ENCODE measurements at places on chromosomes 5 and 9.

DNA sequence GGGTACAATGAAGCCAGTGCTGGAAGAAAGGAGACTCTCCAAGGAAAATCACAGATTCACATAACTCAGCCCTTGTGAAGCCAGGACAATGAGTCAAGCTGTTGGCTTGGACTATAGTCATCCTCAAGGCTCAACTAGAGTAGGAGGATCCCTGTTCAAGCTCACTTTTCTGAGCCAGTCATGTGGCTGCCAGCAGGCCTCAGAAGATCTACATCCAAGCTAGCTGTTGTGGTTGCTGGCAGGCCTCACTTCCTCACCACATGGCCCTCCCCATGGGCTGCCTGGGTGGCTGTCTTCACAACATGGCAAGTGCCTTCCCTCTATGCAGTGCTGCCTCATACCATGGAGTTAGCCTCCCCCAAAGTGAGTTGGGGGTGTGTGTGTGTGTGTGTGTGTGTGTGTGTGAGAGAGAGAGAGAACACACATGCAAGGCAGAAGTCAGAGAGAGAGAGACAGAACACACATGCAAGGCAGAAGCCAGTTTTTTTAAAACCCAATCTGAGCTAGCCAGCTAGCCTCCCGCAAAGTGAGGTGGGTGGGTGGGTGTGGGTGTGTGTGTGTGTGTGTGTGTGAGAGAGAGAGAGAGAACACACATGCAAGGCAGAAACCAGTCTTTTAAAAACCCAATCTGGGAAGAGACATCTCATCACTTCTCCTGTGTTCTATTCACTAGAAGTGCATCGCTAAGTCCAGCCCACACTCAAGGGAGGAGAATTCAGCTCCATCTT is 17.1 kb downstream of the SCAI start:
- peak; percentile 49 for DNase-seq

DNA sequence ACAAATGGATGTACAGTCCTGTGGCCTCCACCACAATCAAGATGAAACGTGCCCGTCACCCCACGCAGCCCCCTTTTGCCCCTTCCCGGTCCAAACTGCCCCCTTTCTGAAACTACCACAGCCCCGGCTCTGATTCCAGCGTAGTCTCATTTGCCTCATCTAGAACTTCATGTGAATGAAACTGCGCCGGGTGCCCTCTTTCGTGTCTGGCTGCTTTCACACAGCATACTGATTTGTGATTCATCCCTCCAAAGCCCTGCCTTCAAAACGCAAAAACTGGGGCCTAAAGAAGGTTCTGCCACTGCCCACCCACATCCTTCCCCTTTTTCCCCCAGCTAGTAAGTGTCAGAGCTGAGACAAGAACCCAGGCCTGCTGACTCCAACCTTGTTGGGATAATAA is 31.5 kb upstream of the NCS1 start:
- no peak for DNase-seq

DNA sequence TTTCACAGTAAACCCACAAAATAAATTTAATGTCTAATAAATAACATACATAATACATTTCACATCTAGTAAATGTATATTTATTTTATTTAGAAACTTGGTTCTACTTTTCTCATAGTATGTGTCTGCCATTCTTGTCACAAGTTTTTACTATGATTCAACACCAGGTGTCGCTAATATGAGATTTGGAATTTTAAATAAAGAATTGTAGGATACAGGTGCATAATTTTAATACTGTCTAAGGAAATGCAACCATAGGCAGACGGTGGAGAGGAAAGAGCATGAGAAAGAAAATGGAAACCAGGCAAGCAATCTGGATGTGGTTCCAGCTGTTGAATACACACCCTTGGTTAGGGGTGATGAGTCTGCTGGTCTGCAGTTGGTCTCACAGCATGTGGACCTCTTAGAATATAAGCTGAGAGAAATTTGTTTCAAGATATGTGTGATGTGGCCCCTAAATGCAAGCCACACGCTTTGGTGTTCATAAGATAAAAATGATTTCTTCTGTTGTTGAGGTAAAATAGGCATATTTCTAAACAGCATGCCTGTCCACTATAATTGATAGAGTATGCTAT is 114.7 kb upstream of the TXNDC8 start:
- no peak for DNase-seq

DNA sequence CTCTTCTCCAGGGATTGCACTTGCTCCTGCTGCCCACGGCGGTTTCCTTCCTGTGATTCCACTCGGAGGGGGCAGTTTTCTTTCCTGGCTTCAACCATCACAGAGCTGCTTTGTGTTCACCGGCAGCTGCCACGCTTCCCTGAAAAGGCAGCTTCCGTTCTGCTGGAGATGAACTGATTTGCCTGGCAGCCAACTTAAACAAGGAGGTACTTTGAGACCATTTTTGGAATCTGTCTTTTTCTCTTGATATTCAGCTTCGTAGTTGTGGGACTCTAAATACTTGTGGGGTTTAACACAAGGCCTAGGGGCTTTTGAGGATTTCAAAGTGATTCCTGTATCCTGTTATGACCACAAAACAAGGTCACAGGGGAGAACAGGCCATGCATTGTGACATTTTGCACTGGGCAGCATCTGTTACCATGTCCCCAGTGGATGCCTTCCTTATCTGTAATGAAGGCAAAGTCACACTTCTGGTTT is 192.0 kb downstream of the MTRR start:
- DNase-seq = no peak

- DNase-seq = no peak
Observed at GRCh38 chr9:110967196-110967595, 71.1 kb downstream of the LPAR1 start.

DNA sequence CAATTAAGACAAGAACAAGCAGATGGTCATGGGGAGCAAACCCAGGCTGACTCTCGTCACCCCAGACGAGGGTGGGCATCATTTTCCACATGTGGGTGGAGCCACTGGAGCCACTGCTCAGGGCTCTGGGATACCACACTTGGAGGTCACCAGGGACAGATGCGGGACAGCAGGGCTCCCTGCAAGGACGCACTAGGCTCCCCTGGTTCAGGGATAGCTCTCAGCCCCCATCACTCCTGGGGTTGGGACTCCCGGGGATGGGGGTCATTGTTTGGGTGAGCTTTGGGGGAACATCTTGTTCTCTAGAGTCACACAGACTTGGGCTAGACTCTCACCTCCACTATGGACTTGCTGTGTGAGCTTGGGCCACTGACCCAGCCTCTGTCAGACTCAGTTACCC is 57.8 kb downstream of the GTF3C4 start:
- no peak for DNase-seq

- no peak for DNase-seq
Observed at GRCh38 chr9:121510766-121511550, 11.3 kb upstream of the GGTA1 start.

DNA sequence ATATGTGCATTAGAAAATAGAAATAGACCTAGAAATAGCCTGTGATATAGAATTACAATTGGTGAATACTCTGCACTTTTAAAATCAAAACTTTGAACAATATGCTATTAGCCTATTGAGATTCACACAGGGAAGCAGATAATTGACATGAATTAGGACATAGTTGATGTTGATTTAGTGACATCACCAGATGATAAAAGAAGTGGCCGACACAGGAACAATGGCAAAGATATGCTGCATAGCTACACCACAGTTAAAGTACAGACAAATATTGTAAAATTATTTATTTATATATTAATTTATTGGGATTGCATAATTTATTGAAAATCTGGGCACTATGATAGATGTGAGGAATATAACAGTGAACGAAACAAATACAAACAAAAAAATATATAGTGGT is 261.5 kb upstream of the CCNH start:
- DNase-seq = no peak

DNA sequence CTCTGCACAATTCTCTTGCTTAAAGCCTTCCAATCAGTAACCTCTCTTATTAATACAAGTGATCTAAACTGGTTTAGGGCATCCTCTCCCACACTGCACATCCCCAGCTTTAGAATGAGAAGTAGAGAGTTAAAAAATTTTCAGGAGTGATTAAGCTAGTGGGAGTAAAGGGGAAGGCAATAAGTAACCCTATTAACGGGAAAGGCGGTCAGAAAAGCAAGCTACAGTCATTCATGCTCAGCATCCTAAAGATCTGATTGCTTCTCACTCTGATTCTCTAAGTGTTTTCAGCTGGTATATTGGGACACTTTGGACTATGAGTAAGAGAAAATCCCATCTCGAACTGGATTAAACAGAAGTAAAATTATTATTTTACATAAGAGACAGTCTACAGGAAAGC is 15.8 kb downstream of the CDH6 start:
- no peak for DNase-seq

DNA sequence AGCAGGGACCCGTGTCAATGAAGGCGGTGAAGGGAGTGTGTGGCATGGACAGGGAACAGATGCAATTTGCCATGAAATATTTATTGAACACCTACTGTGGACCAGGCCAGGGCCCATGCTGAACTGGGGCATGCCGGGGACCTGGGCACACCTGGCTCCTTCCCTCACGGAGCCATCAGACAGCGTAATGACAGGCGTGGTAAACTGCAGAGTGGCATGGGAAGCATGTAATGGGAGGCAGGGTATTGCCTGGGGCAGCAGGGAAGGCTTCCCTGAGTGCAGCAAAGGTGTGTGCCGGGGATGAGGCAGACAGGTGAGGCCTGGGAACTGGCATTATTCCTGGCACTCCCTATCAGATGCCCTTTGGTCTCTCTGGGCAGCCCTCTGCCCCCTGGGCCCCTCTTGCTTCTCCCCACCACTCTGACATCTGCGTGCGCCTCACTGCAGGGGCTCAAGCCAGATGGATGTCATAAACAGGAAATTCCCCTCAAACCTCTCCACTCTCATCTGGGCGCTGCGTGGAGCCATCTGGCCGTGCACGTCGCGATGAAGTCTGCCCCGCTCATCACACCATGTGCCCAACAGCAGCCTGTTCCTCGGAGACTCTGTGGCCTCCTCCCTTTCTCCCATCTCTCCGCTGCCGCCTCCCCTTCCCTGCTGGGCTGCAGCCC is 67.6 kb downstream of the HMCN2 start:
- DNase-seq = no peak

DNA sequence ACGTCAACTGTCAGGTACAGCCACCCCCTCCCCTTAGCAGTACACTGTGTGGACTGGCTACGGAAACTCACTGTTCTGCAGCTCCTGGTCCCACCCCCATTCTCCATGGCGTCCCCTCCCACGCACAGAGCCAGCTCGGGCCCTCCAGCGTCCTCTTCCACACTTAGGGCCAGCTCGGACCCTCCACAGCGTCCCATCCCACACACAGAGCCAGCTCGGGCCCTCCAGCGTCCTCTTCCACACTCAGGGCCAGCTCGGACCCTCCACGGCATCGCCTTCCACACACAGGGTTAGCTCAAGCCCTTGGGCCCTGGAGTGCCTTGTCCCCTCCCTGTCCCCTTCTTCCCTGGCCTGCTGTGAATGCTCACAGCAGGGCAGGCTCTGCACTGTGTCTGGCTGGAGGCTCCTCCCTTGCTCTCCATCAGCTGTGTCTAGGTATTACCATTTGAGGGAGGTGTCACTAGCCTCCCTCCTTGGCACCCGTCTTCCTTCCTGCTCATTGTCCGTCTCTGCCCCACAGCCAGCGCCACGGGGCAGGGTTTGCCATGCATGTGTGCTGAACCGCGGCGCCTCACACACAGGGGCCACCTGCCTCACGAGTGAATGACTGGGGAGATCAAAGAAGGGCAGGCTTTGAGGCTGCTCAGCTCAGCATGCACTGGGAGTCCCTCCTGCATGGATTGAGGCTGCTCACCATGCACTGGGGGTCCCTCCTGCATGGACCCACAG is 78.5 kb upstream of the CACNA1B start:
- DNase-seq = no peak

GRCh38 chr9:91777292-91777830 is 172.7 kb downstream of the ROR2 start:
- no peak for DNase-seq

GRCh38 chr9:124869986-124870560 is 8.1 kb downstream of the ARPC5L start:
- DNase-seq = peak; percentile 66

- DNase-seq = no peak
Observed at GRCh38 chr9:123450098-123450770, 94.2 kb downstream of the CRB2 start.

DNA sequence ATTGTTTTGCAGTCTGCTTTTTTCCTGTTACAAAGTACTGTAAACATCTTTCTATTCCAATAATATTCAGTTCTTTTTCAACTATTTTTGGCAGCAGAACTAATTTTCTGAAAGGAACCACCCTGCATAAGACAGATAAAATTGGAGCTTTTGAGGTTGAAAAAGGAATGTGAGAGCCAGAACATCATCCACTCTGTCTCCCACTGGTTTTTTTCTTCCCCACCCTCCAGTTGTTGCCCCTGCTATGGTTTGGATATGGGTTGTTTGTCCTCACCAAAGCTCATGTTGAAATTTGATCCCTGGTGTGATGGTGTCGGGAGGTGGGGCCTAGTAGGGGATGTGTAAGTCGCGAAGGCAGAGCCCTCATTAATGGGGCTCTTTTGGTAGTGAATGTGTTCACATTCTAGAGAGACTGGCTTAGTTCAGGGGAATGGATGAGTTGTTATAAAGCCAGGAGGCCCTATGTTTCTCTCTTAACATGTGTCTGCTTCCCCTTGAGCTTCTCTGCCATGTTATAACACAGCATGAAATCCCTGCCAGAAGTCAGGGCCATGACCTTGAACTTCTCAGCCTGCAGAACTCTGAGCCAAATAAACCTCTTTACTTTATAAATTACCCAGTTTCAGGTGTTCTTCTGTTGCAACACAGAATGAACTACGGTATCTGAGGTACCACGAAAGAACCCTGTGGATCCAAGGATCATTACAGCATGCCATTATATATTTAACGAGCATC is 34.8 kb upstream of the MAST4 start:
- DNase-seq = no peak

DNA sequence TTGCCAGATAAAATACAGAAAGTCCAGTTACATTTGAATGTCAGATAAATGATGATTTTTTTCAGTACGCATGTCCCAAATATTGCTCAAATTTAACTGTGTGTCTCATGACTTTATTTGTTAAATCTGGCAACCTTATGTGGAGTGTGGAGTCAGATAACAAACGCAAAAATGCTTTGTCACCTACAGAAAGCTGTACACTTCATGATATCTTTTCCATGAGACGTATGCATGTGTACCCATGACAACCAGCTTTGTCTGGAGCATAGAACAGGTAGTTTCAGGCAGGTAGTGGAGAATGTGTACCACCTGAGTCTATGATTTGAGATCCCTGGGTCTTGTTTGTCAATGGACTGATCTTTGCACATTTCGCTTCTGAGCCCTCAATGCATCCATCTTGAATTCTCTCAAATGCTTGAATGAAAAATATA is 105.5 kb upstream of the CPEB4 start:
- DNase-seq = no peak

DNA sequence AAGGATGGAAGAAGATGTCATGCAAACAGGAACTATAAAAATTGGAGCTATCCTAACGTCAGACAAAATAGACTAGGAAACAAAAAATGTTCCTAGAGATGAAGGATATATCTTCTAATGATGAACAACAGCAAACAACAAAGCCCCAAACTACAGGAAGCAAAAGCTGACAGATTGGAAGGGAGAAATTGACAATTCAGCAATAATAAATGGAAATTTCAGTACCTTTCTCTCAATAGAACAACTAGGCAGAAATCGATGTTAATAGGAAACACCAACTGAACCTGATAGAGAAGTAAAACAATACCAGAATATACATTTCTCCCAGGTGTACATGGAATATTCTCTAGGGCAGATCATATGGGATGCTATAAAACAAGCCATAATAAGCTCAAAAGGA is 7.6 kb downstream of the SCGB3A1 start:
- no peak for DNase-seq

GRCh38 chr9:81861644-81862043 is 66.6 kb upstream of the SPATA31D4 start:
- no peak for DNase-seq
